NCI-H1436 (cell line): ENCODE measurements at places on chromosomes 2 and 18.

DNA sequence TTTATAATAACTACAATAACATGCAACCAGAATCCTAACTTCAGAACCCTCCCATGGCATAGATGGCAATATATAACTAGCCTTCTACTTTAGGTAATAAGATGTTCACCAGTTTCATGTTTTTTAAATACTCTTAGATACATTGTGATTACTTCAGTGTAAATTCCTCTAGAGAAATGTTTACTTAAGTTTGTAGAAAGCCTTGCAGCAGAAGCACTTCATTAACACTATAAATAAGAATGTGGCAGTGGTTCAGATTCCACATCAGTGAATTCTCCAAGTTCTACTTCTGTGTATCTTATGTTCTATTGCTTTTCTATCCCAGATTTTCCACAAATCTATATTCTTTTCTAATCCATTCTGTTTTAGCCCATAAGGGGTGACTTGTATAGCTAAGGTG, 1.2 kb upstream of the RAD51AP2 start:
- no peak for DNase-seq

- no peak for DNase-seq
Measured at GRCh38 chr2:220347626-220348025, 720.2 kb downstream of the SLC4A3 start.

DNA sequence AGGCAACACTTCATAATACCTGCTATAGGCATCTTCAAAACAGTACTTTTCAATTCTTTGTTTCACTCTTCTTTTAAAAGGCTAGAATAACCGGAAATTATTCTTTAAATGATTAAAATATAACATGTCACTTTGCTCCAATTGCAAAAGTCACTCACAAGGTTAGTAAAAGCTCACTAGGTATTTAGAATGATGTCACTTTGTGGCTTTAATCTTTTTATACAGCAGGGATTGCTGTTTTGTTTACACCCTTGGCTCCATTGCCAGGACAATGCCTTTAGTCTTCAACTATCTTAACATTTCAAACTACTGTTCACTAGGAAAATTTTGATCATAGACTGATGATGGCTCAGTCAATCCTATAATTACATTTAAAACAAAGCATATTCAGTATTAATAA, 157.1 kb downstream of the BAZ2B start:
- no peak for DNase-seq

- DNase-seq: no peak
Measured at GRCh38 chr2:84435345-84436025, 23.6 kb downstream of the SUCLG1 start.

- DNase-seq: no peak
Measured at GRCh38 chr18:58513615-58514335, 115.1 kb downstream of the ALPK2 start.

DNA sequence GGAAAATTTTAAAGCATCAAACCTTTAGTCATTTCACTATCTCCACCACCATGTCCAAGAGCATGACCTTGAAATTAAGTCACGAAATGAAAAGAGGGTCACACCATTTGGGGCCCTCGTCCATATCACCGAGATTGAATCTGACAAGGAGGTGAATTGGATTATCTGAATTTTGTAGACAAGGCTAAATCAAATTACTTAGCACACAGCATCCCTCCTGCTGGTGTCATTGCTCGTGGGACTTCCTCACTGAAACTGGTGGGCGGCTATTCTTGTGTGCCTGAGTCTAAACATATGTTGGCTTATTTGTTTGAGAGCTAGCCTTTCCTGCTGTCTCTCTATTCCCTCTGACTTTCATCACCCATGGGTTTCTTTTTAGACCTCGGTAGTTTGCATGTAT, 64.6 kb upstream of the CNGA3 start:
- DNase-seq: no peak
